Naive thymus-derived CD4-positive, alpha-beta T cell (primary cell): ENCODE measurements at places on chromosomes 6 and 20. TPM values are rescaled to one million over a fixed set of nuclear protein-coding genes. Genes with fewer than 3 reads are reported as not detected.

DNA sequence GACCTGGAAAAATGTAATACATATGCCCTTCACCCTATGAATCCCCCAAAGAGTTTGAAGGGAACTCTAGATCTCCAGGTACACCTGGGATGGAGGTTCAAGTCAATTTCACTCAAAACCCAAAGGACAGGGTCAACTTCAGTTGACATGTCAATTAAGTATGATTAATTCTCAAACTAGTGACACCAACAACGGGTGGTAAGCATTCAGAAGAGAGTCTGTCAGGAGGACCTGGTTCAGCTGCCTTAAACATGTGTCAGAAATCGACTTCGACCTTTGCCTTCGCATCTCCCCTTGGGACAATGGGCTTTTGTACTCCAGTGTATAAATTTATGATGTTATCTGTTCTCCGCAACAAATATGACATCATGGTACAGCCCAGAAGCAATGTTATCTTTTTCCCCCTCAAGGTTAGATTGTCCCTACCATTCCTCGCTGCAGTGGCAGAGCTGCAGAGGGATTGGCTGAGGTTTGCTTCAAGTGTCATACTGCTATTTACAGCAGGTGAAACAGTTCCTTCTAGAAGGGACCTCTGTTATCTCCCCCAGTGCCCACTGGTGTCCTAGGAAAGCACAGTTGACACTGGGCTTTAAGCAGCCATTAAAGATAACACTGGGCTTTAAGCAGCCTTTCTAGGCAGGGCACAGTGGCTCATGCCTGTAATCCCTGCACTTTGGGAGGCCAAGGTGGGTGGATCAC, 94.7 kb upstream of the SNX9 start:
- H3K36me3 ChIP-seq, result no peaks in the 10 kb centered on the region
- no peak overlapping the region for H3K27ac ChIP-seq
- no peak overlapping the region for H3K4me3 ChIP-seq
- DNase-seq, result no peak

GRCh38 chr6:83371423-83371822, 59.4 kb downstream of the ME1 start:
- no peak for DNase-seq
- H3K27me3 ChIP-seq, result no peaks in the 10 kb centered on the region
- no peak overlapping the region for H3K4me3 ChIP-seq
- H3K4me1 ChIP-seq, result no peaks in the 10 kb centered on the region

Gene OVOL2
- not detected for total RNA-seq

Gene ARHGAP40
- not detected for total RNA-seq

GRCh38 chr6:124319410-124319809, 515.7 kb downstream of the NKAIN2 start:
- no peaks in the 10 kb centered on the region for H3K4me1 ChIP-seq
- no peaks in the 10 kb centered on the region for H3K36me3 ChIP-seq
- no peak overlapping the region for H3K27ac ChIP-seq
- no peaks in the 10 kb centered on the region for H3K27me3 ChIP-seq

DNA sequence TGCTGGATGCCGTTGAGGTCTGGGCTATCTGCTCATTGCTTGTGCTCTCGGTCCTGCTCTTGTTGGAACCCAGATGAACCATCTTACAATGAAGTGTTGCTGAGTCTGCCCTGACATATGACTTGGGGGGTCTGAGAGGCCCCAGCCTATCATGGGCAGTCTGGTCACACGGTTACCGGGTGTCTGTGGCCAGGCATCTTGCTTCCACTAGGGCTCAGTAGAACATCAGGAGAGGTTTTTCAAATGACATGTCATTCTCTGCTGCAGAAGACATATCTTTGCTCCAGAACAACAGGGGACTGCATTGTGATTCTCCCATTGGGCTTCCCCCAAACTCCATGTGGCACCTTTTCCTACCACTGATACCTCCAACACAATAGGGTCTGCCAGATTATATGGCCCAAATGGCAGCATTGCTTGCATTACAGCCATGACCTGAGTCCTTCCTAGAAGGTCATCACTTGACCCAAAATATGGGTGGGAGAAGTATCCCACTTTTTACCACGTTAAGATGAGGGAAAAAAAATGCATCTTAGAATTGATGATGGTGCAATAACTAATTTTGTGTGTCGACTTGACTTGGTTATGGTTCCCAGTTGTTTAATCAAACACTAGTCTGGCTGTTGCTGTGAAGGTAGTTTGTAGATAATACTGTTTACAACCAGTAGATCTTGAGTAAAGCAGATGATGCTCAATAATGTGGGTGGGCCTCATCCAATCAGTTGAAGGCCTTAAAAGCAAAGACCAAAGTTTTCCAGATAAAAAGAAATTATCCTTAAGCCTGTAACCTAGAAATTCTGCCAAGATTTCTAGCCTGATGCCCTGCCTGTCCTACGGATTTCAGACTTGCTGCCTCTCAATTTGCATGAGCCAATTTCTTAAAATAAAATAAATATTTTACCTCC, 241.0 kb downstream of the QKI start:
- H3K27ac ChIP-seq, result no peak overlapping the region
- no peaks in the 10 kb centered on the region for H3K4me1 ChIP-seq
- no peaks in the 10 kb centered on the region for H3K27me3 ChIP-seq
- H3K36me3 ChIP-seq, result no peaks in the 10 kb centered on the region
- H3K4me3 ChIP-seq, result no peak overlapping the region

DNA sequence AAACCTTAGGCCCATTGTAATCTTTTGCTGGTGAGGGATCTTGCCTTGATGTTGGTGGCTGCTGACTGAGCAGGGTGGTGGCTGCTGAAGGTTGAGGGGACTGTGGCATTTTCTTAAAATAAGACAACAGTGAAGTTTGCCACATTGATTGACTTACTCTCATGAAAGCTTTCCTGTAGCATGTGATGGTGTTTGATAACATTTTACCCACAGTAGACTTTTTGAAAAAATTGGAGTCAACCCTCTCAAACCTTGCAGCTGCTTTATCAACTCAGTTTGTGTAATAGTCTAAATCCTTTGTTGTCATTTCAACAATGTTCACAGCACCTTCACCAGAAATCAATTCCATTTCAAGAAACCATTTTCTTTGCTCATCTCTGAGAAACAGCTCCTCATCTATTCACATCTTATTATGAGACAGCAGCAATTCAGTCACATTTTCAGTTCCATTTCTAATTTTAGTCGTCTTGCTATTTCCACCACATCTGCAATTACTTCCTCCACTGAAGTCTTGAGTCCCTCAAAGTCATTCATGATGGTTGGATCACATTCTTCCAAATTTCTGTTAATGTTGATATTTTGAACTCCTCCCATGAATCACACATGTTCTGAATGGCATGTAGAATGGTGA, 37.2 kb downstream of the CST9L start:
- no peaks in the 10 kb centered on the region for H3K36me3 ChIP-seq
- H3K4me3 ChIP-seq, result no peak overlapping the region
- no peaks in the 10 kb centered on the region for H3K27me3 ChIP-seq
- no peak for DNase-seq
- no peaks in the 10 kb centered on the region for H3K4me1 ChIP-seq

DNA sequence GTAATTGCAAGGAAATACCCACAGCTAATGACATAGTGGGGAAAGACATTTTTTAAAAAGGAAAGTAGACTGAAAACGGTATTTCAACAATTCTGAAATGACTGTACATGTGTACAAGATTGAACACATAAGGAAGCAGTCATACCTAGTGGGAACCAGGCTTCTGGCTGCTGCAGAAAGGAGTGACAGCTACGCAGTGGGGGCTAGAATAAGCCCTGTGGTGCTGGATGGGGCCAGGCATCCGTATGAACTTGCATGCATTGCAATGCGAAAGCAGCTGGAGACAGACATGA, 54.9 kb upstream of the GPR31 start:
- H3K4me3 ChIP-seq, result no peak overlapping the region
- no peak overlapping the region for H3K27ac ChIP-seq
- no peaks in the 10 kb centered on the region for H3K4me1 ChIP-seq
- no peaks in the 10 kb centered on the region for H3K27me3 ChIP-seq
- H3K36me3 ChIP-seq, result no peaks in the 10 kb centered on the region
- no peak for DNase-seq

GRCh38 chr6:9085054-9085708, 649.8 kb upstream of the SLC35B3 start:
- no peak for DNase-seq
- H3K4me1 ChIP-seq, result no peaks in the 10 kb centered on the region
- no peaks in the 10 kb centered on the region for H3K27me3 ChIP-seq
- H3K27ac ChIP-seq, result no peak overlapping the region
